MCF 10A (cell line): ENCODE measurements at places on chromosomes 3 and 15. TPM values are rescaled to one million over a fixed set of nuclear protein-coding genes. Genes with fewer than 3 reads are reported as not detected.
A peak's percentile ranks its signal among the peaks of the same experiment; 100 is the strongest.

GRCh38 chr3:183587336-183587735 lies 31.8 kb upstream of the KLHL6 start:
- no peak for DNase-seq
- H3K4me1 ChIP-seq, result no peaks in the 10 kb centered on the region
- no peaks in the 10 kb centered on the region for H3K36me3 ChIP-seq

GRCh38 chr3:24457719-24458118 lies 36.9 kb downstream of the THRB start:
- H3K27ac ChIP-seq, result no peak overlapping the region
- H3K4me3 ChIP-seq, result no peak overlapping the region
- no peaks in the 10 kb centered on the region for H3K36me3 ChIP-seq
- H3K4me1 ChIP-seq, result no peaks in the 10 kb centered on the region
- H3K27me3 ChIP-seq, result no peaks in the 10 kb centered on the region

ZBTB20 gene
- total RNA-seq, result 10.7 and 11.6 TPM in 2 replicates

- H3K4me3 ChIP-seq, result peak overlapping the region; percentile 63
- peak; percentile 74 for DNase-seq
- peaks cover 12% of the 10 kb centered on the region for H3K27me3 ChIP-seq
Measured at GRCh38 chr3:42880601-42881451, 5.1 kb upstream of the CYP8B1 start.

CCDC191 gene
- 3.8 and 5.2 TPM in 2 replicates for total RNA-seq

GRCh38 chr15:58726867-58727266 lies 22.6 kb downstream of the ADAM10 start:
- peaks cover 22% of the 10 kb centered on the region for H3K4me1 ChIP-seq
- no peaks in the 10 kb centered on the region for H3K27me3 ChIP-seq
- H3K4me3 ChIP-seq, result no peak overlapping the region
- no peaks in the 10 kb centered on the region for H3K36me3 ChIP-seq

FBXL22 gene
- 0.39 and 0.58 TPM in 2 replicates for total RNA-seq

DNA sequence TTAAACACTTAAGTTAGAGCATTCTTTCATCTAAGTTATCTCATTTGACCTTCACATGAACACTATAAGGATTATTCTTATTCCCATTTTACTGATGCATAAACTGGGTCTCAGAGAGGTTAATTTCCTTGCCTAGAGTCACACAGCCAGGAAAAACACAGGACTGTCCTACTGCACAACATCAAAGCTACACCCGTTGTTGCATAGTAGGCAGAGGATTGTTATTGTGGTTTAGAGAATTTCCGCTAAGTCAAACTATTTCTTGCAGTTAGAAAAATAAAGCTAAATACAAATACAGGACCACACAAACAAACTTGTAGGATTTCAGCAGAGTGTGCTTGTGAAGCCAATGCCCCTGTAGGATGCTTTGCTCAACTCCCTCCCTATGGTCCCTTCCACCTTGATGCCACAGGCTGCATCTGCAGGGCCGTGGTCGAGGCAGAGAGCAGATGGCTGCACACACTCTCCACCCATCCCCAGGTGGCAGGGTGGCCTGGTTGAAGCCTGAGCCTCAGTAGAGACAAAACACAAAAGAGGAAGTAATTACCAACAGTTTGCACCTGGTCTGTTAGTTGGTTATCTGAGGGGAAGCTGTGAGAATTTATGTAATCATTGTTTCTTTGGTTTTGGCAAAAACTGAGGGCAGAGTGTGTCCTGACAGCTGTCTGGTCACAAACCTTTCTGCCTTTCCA lies 41.1 kb upstream of the SKOR1 start:
- H3K36me3 ChIP-seq, result peaks cover 17% of the 10 kb centered on the region
- no peak overlapping the region for H3K27ac ChIP-seq
- no peak for DNase-seq

CLDN16 gene
- total RNA-seq, result 0.23 TPM in 1 of 2 replicates, not detected in the other

DNA sequence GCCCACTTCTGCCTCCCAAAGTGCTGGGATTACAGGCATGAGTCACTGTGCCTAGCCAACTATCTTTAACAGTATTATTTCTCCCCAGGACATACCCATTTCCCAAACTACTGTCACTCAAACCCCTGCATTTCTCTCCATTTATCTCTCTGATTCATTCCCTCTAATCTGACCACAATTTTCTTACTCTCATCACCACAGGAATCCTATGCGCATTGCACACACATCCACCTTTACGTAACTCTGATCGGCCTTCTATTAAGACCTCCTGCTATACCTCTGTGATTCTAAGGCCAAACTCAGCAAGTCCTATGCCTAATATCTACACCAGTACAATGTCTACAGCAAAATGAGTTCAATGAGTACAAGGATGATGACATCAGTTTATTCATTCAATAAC lies 235.0 kb downstream of the ULK4 start:
- DNase-seq, result no peak
- no peaks in the 10 kb centered on the region for H3K4me1 ChIP-seq
- H3K27ac ChIP-seq, result no peak overlapping the region
- H3K36me3 ChIP-seq, result no peaks in the 10 kb centered on the region
- H3K27me3 ChIP-seq, result no peaks in the 10 kb centered on the region

GRCh38 chr3:118267588-118267987 lies 767.1 kb downstream of the IGSF11 start:
- H3K27me3 ChIP-seq, result no peaks in the 10 kb centered on the region
- no peaks in the 10 kb centered on the region for H3K36me3 ChIP-seq
- DNase-seq, result peak; percentile 20
- peak overlapping the region; percentile 70 for H3K27ac ChIP-seq

DNA sequence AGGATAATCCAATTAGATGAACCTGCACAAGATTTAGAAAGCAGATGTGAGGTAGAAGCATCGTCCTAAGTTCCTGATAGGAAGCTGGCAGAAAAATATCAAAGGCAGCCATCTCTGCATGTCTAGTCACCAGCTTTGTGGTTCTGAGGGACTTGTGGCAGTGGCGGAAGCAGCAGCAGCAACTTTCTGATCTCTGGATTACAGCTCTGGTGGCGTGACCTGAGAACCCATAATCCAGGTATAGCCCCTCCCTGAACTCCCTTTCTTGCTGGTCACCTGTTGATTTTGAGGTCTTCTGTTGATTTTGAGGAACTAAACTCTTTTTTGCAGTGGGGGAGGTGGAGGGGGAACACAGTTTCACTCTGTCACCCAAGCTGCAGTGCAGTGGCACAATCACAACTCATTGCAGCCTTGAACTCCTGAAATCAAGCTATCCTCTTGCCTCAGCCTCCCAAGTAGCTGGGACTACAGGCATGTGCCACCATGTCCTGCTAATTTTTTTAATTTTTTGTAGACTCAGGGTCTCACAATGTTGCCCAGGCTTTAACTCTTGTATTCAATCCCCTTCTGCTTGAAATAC lies 7.9 kb downstream of the FSIP1 start:
- H3K27me3 ChIP-seq, result no peaks in the 10 kb centered on the region
- no peak for DNase-seq
- no peaks in the 10 kb centered on the region for H3K36me3 ChIP-seq
- no peak overlapping the region for H3K4me3 ChIP-seq

- H3K27me3 ChIP-seq, result peaks cover 13% of the 10 kb centered on the region
- H3K27ac ChIP-seq, result peak overlapping the region; percentile 73
- DNase-seq, result no peak
- H3K36me3 ChIP-seq, result peaks cover 5% of the 10 kb centered on the region
- H3K4me3 ChIP-seq, result peak overlapping the region; percentile 77
- peaks cover 31% of the 10 kb centered on the region for H3K4me1 ChIP-seq
Measured at GRCh38 chr15:77071305-77072223, 655 bp upstream of the TSPAN3 start.

DNA sequence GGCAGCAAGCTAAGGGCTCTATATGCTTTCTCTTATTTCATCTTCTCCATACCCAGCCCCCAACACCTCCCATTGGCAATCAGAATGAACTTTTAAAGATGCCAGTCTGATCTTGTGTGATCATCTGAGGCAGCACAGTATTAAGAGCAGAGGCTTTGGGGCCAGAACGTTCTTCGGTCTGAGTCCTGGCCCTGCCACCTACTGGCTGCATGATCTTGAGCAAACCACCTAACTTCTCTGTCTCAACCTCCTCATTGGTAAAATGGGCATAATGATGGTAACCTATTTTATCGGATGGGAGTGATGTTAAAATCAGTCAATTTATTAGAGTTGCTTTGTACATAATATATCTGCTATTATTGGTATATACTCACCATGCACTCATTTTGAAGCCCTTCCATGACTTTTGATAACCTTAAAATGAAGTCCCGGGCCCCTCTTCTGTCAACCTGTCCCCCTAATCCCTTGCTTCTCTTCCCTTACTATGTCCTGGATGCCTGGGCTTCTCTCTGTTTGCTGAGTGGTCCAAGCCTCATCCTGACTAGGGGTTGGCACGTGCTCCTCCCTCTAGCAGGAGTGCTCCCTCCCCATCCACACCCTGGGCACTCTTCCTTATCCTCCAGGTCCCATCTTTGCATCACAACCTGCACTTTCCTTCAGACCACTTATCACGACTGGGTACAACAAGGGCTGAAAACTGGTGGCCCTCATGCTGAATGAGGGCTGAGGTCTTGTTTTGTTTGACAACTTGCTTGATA lies 6.3 kb downstream of the EFCAB12 start:
- no peaks in the 10 kb centered on the region for H3K27me3 ChIP-seq
- H3K27ac ChIP-seq, result no peak overlapping the region
- peaks cover 5% of the 10 kb centered on the region for H3K4me1 ChIP-seq
- no peak for DNase-seq
- H3K36me3 ChIP-seq, result no peaks in the 10 kb centered on the region

- no peaks in the 10 kb centered on the region for H3K36me3 ChIP-seq
- no peak overlapping the region for H3K4me3 ChIP-seq
- no peak overlapping the region for H3K27ac ChIP-seq
- peaks cover 16% of the 10 kb centered on the region for H3K27me3 ChIP-seq
- DNase-seq, result peak; percentile 12
- no peaks in the 10 kb centered on the region for H3K4me1 ChIP-seq
Measured at GRCh38 chr3:68017069-68017468, 362.7 kb upstream of the SUCLG2 start.

C2CD4A gene
- 0.16 TPM in 1 of 2 replicates, not detected in the other for total RNA-seq

GRCh38 chr3:16498130-16498890 lies 15.2 kb downstream of the RFTN1 start:
- no peak for DNase-seq
- no peak overlapping the region for H3K4me3 ChIP-seq
- H3K27me3 ChIP-seq, result no peaks in the 10 kb centered on the region
- H3K27ac ChIP-seq, result no peak overlapping the region
- H3K36me3 ChIP-seq, result no peaks in the 10 kb centered on the region
